Ascending aorta (tissue), 2 donors: ENCODE measurements at places on chromosomes 11 and 22.

DNA sequence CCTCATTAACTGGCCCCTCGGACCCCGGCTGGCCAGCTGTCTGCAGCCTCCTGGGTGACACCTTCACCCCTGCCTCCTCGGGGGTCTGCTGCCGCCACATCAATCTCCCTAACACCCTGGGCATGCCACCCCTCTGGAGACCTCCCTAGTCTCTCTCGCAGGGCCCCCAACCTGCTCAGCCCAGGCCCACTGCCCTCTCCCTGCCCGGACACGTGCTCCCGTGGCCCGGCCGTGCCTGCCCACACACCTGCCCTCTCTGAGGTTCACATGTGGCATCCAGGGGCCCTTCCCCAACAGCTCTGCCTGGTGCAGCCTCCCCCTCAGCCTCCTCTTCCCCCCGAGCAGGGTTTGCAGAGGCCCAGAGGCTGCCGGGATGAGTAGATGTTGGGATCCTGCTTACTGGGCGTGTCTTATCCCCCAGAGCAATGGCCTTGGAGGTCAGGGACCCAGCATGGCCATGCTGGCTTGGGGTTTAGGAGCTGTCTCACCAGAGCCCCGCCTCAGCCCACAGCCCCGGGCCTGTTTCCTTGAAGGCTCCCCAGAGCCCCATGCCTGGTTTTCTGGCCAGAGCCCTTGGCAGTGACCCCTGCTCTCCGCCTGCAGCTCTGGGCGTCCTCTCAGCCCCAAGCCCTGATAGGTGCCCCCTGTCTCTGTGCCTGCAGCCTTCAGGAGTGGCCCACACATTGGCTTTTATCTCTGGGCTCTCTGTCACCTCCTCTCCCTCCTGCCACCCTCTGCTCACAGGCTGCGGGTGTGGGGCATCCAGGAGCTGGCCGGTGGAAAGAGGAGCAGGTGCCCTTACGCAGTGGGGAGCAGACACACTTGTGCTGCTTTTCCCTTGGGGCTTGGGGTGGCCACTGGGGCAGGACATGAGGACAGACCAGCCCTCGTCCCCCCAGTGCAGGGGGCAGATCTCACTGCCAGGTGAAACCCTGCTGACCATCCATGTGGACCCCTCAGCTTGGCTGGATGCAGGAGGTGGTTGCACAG lies 25.7 kb upstream of the SEPTIN5 start:
- H3K36me3 ChIP-seq = no peaks in the 10 kb centered on the region
- H3K27ac ChIP-seq = no peak overlapping the region
- no peak for DNase-seq
- no peaks in the 10 kb centered on the region for H3K27me3 ChIP-seq
- H3K4me3 ChIP-seq = no peak overlapping the region
- H3K4me1 ChIP-seq = peaks cover 3% of the 10 kb centered on the region

- H3K4me3 ChIP-seq = peak overlapping the region; percentile 26
- peaks cover 93% of the 10 kb centered on the region for H3K4me1 ChIP-seq
- no peaks in the 10 kb centered on the region for H3K36me3 ChIP-seq
Observed at GRCh38 chr22:42939941-42940653, 74.9 kb downstream of the PACSIN2 start.

DNA sequence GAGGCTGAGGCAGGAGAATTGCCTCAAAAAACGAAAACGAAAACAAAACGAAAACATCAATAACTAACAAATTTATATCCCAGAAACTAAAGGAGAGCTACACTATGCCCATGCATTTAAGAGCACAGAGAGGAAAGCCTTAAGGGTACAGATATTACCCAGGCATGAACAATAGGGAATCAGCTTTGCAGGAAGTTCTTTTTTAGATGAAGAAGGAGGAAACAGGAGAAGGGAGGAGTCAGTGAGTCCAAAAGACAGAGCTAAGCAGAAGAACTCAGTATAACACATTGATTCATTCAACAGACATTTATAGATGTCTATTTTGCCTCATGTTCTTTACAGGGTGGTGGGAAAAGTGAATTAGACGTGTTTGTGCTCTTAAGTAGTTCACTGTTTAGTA lies 8.3 kb downstream of the MRPL17 start:
- H3K27ac ChIP-seq = no peak overlapping the region
- H3K27me3 ChIP-seq = no peaks in the 10 kb centered on the region
- no peak for DNase-seq
- H3K4me1 ChIP-seq = no peaks in the 10 kb centered on the region

GRCh38 chr11:9008661-9009060 lies 4.9 kb upstream of the NRIP3 start:
- DNase-seq = no peak
- H3K4me3 ChIP-seq = no peak overlapping the region
- no peaks in the 10 kb centered on the region for H3K36me3 ChIP-seq

- H3K4me1 ChIP-seq = no peaks in the 10 kb centered on the region
- DNase-seq = no peak
- H3K27ac ChIP-seq = no peak overlapping the region
- H3K27me3 ChIP-seq = no peaks in the 10 kb centered on the region
Observed at GRCh38 chr22:39474351-39475111, 17.7 kb downstream of the MGAT3 start.

DNA sequence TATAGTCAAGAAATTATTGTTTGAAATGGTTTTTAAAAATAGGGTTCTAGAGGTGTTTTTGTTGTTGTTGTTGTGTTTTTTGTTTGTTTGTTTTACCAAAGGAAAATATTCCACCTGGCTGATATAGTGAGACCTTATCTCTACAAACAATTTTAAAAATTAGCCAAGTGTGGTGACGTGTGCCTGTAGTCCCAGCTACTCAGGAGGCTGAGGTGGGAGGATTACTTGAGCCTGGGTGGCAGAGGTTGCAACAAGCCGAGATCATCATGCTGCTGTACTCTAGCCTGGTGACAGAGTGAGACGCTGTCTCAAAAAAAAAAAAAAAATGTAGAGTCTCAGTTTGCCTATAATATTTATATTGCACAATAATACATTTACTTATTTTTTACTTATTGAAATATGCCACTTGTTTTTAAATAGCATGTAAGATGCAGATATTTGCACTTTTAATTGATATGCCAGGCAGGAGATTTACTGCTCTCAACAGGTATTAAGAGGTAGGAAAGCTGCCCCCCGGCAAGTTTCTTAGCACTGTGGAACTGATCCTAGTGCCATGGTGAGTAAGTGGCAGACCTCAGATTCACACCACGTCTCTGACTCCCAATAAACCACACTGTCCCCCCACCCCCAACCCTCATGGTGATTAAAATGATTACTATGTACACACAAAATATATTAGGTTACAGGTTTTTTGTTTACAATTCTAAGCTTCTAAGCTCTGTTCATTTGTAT lies 157.4 kb downstream of the TEAD1 start:
- H3K36me3 ChIP-seq = no peaks in the 10 kb centered on the region
- DNase-seq = no peak
- H3K27me3 ChIP-seq = no peaks in the 10 kb centered on the region
- no peaks in the 10 kb centered on the region for H3K4me1 ChIP-seq
- no peak overlapping the region for H3K4me3 ChIP-seq

DNA sequence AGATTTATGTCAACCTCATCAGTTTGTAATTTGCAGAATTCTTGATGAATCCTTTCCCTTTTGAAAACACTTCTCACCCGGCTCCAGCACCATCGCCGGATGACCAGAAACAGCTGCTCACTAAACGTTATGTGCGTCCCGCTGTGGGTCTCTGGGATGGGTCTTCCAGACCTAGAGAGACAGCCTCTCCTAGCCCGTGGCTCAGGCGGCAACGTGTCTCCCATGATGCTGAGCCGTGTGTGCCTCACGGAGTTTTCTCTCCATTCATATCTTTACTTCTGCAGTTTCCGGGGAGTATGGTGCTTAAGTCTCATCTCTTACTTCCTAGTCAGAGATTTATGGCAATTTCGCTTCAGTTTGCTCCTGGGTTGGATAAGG lies 25.0 kb upstream of the ACR start:
- no peaks in the 10 kb centered on the region for H3K36me3 ChIP-seq
- H3K27ac ChIP-seq = no peak overlapping the region

- H3K27ac ChIP-seq = no peak overlapping the region
- H3K36me3 ChIP-seq = peaks cover 19% of the 10 kb centered on the region
- H3K27me3 ChIP-seq = no peaks in the 10 kb centered on the region
- DNase-seq = no peak
Observed at GRCh38 chr11:72758304-72758689, 6.1 kb upstream of the ARAP1 start.

DNA sequence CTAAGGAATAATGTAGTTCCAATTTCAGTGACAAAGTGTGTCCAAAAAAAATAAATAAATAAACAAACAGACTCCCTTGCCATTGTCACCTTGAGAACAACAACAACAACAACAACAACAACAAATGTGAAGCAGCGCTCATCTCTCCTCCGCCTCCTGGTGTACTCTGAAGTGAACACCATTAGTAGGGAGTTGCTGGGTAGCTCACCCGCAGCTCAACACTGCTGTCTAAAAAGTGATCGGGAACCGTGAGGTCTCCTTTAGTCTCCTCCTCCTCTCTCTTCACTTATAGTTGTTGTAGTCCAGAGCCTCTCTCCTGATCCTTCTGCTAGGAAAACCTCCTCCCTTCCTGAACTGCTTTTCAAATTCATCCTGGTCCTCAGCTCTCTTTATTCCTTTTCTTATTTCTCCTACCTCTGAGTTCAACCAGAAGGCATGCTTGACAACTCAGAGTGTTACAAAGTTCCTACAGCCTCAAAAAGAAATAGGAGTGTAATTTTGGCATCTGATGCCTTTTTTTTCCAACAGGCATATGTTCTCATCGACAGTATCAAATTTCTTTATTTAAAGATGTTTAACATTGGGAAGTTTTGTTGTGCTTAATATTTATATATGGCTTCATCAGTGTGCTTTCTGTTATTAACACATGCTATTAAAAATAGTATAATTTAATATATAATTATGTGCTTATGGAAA lies 215.1 kb downstream of the PGR start:
- H3K36me3 ChIP-seq = no peaks in the 10 kb centered on the region
- H3K27ac ChIP-seq = no peak overlapping the region
- H3K27me3 ChIP-seq = no peaks in the 10 kb centered on the region
- no peak overlapping the region for H3K4me3 ChIP-seq

DNA sequence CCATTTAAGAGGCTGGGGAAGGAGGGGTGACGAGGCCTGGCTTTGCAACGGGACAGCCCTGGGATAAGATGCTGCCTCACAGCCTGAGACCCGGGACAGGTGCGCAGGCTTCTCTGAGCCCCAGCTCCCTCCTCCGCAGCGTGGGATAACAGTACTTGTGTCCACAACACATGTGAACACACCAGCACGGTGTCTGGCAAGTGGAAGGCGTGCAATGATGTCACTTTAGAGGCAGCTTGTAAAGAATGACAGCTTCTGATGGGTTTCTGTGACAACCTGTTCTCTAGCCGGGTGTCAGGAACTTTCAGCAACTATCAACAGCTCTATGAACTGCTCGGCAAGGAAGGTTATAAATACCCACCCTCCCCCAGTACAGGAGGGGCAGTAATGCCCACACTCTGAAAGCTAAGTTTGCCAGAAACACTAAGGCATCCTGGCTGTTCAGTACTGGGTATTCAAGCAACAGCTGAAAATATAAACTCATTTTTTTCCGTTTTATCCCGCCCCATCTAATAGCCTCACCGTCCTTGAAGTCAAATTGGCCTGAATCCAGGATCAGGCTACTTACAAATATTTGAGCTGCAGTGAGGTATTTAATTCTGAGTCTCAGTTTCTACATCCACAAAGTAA lies 59.7 kb downstream of the MYH9 start:
- peaks cover 52% of the 10 kb centered on the region for H3K36me3 ChIP-seq
- H3K27ac ChIP-seq = peak overlapping the region; percentile 99
- peak overlapping the region; percentile 40 for H3K4me3 ChIP-seq
- no peaks in the 10 kb centered on the region for H3K27me3 ChIP-seq

GRCh38 chr11:100929377-100929776 lies 200.2 kb downstream of the PGR start:
- no peaks in the 10 kb centered on the region for H3K36me3 ChIP-seq
- H3K27me3 ChIP-seq = no peaks in the 10 kb centered on the region
- no peak overlapping the region for H3K27ac ChIP-seq
- H3K4me1 ChIP-seq = no peaks in the 10 kb centered on the region

- no peaks in the 10 kb centered on the region for H3K36me3 ChIP-seq
- no peak overlapping the region for H3K4me3 ChIP-seq
- DNase-seq = no peak
- H3K4me1 ChIP-seq = no peaks in the 10 kb centered on the region
Observed at GRCh38 chr22:36208914-36209313, 7.3 kb upstream of the APOL4 start.

DNA sequence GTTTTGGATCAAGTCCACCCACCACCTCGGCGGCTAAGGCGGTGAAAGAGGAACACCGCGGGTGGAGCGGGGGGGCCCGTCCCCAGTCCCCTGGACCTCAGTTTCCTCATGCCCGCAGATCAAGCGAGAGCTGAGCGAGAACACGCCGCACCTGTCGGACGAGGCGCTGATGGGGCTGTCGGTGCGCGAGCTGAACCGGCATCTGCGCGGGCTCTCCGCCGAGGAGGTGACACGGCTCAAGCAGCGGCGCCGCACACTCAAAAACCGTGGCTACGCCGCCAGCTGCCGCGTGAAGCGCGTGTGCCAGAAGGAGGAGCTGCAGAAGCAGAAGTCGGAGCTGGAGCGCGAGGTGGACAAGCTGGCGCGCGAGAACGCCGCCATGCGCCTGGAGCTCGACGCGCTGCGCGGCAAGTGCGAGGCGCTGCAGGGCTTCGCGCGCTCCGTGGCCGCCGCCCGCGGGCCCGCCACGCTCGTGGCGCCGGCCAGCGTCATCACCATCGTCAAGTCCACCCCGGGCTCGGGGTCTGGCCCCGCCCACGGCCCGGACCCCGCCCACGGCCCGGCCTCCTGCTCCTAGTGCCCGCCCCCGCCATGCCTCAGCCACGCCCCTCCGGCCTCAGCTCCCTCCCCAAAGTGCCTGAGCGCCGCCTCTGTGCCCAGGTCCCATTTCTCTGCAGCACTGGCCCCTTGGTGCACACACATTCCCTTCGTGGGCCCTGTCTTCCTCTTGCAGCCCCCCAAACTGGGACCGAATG lies 12.7 kb downstream of the MAFF start:
- no peaks in the 10 kb centered on the region for H3K27me3 ChIP-seq
- H3K4me1 ChIP-seq = peaks cover 21% of the 10 kb centered on the region
- no peak for DNase-seq
- peak overlapping the region; percentile 35 for H3K27ac ChIP-seq
- H3K36me3 ChIP-seq = peaks cover 30% of the 10 kb centered on the region
- no peak overlapping the region for H3K4me3 ChIP-seq

GRCh38 chr11:34665077-34665835 lies 44.4 kb downstream of the EHF start:
- no peak overlapping the region for H3K27ac ChIP-seq
- no peaks in the 10 kb centered on the region for H3K36me3 ChIP-seq
- no peak for DNase-seq

DNA sequence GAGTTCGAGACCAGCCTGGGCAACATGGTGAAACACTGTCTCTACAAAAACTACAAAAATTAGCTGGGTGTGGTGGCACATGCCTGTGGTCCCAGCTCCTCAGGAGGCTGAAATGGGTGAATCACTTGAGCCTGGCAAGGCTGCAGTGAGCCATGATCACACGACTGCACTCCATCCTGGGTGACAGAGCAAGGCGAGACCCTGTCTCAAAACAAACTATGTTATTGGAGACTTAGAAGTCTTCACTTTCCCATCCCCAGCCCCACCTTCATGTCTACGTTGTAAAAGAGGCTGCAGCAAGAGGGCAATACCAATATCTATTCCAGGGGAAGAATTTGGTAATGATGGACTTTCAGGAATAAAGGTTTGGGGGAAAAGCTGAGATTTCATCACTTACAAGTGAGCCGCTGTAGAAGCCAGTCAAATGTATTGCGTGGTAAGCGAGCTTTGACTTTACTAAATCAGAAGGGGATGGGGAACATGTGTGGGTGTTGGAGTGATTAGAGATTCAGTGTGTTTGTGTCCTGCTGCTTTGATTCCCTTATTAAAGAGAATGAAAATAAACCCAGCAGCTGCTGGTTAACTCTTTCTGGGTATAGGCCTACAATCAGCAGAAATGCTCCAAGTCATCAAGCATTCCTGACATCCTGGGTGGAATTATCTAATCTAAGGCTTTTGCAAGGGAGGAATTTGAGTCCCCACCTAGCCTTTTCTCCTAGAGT lies 53.7 kb downstream of the UBASH3B start:
- H3K4me3 ChIP-seq = no peak overlapping the region
- no peaks in the 10 kb centered on the region for H3K27me3 ChIP-seq
- no peak overlapping the region for H3K27ac ChIP-seq
